Activated naive CD8-positive, alpha-beta T cell treated with anti-CD3 and anti-CD28 coated beads for 36 hours (primary cell): ENCODE measurements at places on chromosomes 3 and 15. TPM values are rescaled to one million over a fixed set of nuclear protein-coding genes. Genes with fewer than 3 reads are reported as not detected.
A peak's percentile ranks its signal among the peaks of the same experiment; 100 is the strongest.

Gene MEF2A
- 20.9 TPM for total RNA-seq

Gene SPRED1
- total RNA-seq = 3.2 TPM

Gene DAZL
- not detected for total RNA-seq

Gene ARGFX
- total RNA-seq = not detected

Gene CBLB
- 97.3 TPM for total RNA-seq

Gene MEX3B
- 0.33 TPM for total RNA-seq

Gene BFSP2
- total RNA-seq = not detected

DNA sequence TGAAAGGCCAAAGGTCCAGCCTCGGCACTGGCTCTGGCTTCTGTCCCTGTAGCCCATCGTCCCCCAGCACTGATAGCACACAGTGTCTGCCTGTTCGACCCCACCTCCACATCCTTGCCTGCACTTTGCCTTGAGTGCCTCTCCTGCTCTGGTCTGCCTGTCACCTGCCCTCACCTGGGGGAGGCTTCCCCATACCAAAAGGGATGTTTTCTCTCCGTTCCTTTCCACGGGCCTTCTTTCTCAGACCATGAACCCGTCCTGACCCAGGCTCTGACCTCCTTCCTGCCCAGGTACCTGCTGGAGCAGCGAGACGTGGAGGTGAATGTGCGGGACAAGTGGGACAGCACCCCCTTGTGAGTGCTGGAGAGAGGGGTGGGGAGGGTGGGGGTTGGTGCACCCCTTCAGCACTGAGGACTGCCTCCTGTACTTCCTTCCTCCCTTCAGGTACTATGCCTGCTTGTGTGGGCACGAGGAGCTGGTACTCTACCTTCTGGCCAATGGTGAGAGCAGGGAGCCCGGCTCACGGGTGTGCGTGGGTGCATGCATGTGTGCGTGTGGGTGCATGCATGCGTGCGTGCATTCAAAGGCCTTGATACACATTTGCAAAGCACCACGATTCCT is 1.5 kb downstream of the ABTB1 start:
- no peaks in the 10 kb centered on the region for H3K36me3 ChIP-seq
- H3K27me3 ChIP-seq = no peaks in the 10 kb centered on the region
- peaks cover 19% of the 10 kb centered on the region for H3K4me1 ChIP-seq
- peak overlapping the region; percentile 64 for H3K27ac ChIP-seq

- H3K4me3 ChIP-seq = no peak overlapping the region
- no peaks in the 10 kb centered on the region for H3K27me3 ChIP-seq
- DNase-seq = no peak
- no peaks in the 10 kb centered on the region for H3K4me1 ChIP-seq
- H3K27ac ChIP-seq = no peak overlapping the region
- H3K36me3 ChIP-seq = no peaks in the 10 kb centered on the region
Measured at GRCh38 chr3:178300441-178300959, 235.7 kb upstream of the KCNMB2 start.

DNA sequence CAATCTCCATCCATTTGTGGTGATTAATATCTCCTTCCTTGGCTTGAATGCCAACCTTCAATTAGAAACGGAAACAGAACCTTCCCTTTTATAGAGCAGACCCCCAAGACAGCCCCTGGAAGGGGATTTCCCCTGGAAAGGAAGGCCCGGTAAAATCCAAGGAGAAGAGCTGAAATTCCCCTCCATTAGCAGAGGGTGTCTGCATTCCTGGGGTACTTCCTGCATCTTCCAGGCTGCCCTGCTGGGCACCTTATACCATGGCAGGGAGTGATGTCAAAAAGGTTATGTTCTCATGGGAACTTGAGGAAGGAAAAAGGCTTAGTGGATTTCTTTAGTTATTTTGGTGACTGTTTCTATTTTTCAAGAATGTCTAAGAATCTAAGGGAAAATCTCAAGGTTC is 116.7 kb upstream of the NEO1 start:
- H3K36me3 ChIP-seq = no peaks in the 10 kb centered on the region
- H3K27ac ChIP-seq = no peak overlapping the region
- no peaks in the 10 kb centered on the region for H3K4me1 ChIP-seq
- DNase-seq = no peak
- H3K4me3 ChIP-seq = no peak overlapping the region
- H3K27me3 ChIP-seq = peaks cover 41% of the 10 kb centered on the region

DNA sequence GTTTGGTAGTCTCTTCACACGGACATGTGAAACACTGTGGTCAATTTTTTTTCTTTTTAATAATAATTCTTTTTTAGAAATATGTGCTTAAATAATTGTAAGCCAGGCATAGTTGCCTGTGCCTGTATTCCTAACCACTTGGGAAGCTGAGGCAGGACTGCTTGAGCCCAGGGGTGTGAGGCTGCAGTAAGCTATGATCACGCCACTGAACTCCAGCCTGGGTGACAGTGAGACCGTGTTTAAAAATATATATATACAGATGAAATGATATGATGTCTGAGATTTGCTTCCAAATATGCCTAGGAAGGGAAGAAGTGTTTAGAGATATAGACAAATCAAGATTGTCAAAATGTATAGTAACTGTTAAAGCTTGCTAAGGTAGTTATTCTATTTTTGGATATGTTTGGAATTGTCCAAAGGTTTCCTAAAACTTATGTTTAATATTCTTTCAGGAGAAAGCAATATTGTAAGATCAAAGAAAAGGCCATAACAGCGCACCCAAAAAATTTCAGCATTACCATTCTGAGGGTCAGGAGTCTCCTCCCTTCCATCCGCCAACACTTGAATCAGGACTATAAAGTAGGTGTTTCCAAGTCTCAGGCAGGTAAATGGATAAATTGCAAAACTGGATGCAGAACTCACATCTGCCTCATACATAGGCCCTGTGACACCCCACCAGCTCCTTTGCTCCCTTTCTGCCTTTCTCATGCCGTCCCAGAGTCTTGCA is 532 bp upstream of the SELENOT start:
- H3K4me1 ChIP-seq = peaks cover 51% of the 10 kb centered on the region
- peak overlapping the region; percentile 100 for H3K4me3 ChIP-seq
- H3K36me3 ChIP-seq = peaks cover 42% of the 10 kb centered on the region

DNA sequence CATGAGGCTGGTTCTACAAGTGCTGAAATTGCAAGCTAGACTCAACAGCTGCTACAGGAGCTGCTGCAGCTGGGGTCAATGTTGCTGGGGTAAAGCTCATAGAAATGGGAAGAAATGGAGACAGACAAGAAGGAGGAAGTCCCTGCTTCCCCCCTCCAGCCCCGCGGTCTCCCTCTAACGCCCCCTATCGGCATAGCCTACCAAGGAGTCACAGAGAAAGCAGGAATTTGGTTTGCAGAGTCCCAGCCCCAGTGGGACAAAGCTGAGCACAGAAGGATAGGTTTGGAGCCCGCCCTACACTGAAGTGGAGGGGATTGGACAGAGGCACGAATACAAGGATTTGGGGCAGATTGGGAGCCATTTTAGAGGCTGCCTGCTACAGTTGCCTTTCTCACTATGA is 176.9 kb upstream of the ANKRD28 start:
- no peaks in the 10 kb centered on the region for H3K4me1 ChIP-seq
- no peaks in the 10 kb centered on the region for H3K36me3 ChIP-seq
- H3K27me3 ChIP-seq = no peaks in the 10 kb centered on the region
- H3K4me3 ChIP-seq = no peak overlapping the region

DNA sequence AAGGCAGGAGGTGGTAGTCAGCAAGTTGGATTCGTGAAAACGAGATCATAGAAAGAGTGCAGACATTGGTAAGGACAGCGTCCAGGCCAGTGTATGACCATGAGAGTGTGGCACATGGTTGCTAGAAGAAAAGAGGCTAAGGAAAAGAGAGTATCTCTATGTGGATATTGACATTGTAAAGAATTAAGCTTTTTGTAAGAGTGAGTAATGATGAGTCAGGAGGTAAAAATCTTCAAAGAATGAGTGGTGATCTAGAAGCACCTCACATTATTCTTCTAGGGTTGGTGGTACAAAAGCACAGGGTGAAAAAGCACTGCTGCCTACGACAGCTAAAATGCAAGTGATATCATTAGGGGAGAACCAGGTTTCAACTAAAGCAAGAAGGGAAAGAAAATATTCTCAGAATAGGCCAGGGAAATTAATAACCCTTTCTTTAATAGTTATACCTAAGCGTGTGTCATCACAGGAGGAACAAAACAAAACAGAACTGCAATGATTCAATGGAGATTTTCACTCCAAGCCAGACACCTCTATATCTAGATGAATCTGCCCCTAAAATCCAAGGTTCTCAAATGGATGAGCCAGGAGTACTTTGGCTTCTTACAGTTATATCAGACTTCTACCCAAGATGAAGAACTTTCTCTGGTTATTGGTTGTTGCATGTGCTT is 884.7 kb downstream of the NAALADL2 start:
- H3K4me3 ChIP-seq = no peak overlapping the region
- DNase-seq = no peak
- no peaks in the 10 kb centered on the region for H3K36me3 ChIP-seq
- no peaks in the 10 kb centered on the region for H3K4me1 ChIP-seq
- H3K27ac ChIP-seq = no peak overlapping the region
- no peaks in the 10 kb centered on the region for H3K27me3 ChIP-seq

DNA sequence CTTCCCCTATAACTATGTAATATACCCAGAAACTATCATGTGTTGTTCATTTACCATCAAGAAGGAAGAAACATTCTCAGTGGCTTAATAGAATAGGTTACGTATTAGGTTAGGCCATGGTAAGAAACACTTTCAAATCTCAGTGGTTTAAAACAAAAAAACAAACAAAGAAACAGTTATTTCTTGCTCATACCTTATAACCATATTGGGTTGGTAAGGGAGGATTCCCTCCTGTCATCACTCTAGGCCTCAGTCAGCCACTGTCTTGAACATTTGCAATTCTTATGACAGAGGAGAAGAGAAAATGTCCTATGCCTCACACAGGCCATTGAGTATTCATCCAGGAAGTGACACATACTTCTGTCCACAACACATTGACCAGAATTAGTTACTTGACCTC is 727.7 kb upstream of the NECTIN3 start:
- DNase-seq = no peak
- H3K27me3 ChIP-seq = peaks cover 4% of the 10 kb centered on the region
- no peak overlapping the region for H3K27ac ChIP-seq
- no peak overlapping the region for H3K4me3 ChIP-seq
- H3K4me1 ChIP-seq = no peaks in the 10 kb centered on the region

DNA sequence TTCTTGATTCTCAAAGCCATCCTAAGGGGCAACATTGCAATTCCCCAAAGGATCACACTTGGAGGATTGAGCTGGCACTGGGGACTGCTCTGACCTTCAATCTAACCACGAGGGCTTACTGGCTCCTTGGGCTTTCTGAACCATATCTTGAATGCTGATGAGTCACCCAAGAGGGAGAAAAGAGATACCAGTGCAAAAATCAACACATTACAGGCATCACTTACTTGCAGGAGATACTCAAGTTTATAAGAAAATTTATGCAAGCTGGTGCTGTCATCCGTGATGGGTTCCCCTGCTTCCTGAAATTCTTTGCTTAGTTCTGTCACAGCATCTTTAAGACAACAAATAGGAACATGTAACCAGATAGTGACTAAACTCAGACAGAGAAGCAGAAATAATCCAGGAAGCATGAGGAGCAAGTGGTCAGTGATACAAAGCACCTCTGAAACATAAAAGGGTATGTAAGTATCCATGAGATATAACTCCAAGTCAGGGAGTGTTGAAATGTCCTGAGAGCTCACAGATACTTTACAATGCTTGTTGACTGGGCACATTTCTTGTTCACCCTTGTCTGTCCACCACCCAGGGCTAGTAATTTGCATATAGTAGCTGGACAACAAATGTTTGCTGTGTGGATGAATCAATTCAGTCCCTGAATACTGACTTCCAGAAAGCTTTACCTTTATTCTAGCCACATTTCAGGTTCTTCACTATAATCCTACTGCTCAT is 14.1 kb downstream of the FYCO1 start:
- DNase-seq = no peak
- H3K27me3 ChIP-seq = no peaks in the 10 kb centered on the region
- peaks cover 56% of the 10 kb centered on the region for H3K36me3 ChIP-seq
- H3K4me1 ChIP-seq = peaks cover 64% of the 10 kb centered on the region
- H3K4me3 ChIP-seq = peak overlapping the region; percentile 29
- peak overlapping the region; percentile 69 for H3K27ac ChIP-seq
